Substantia nigra (tissue), 51 donors: ENCODE measurements at places on chromosomes 12 and 14.

DNA sequence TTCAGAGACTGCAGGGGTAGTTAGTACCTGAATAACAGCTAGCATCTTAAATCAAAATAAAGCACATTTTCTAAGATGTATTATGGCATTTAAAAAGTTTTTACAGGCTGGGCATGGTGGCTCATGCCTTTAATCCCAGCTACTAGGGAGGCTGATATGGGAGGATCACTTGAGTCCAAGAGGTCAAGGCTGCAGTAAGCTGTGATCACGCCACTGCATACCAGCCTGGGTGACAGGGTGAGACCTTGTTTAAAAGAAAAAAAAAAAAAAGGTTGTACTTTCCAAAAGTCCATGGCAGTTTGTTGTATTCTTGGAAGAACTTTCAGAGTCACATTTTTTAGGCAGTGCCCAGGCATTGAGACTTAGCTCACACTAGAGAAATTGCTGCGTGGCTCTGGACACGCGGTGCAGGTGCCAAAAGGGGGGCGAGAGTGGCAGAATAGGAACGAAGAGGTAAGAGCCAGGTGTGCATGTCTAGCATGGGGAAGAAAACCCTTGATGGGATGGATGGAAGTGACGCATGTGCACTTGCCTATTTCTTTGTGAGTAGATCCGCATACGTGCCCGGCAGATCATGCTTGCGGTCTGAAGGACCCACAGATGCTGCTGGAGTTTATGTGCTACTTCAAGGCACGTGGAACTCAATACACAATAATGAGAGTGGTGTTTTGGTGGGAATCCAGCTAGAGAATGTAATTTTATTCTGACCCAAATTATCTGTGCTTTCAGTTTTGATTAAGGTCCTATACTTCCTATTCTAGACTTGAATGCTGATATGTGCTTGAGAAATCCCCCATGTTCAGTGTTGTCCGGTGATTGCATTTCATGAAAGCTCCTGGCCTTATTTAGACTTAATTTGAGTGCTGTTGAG is 11.9 kb downstream of the ANKRD13A start:
- no peak for DNase-seq

GRCh38 chr12:108939594-108939993 is 59.7 kb downstream of the DAO start:
- DNase-seq = no peak

GRCh38 chr12:120368789-120369602 is at the start of gene MSI1:
MSI1 (minus strand) TSS chr12:120369164; CDS start chr12:120369091, 73 bp downstream.
- DNase-seq = no peak

- DNase-seq = no peak
Measured at GRCh38 chr12:1369460-1369859, 224.9 kb downstream of the FBXL14 start.

GRCh38 chr14:53022593-53022992 is 71.7 kb upstream of the FERMT2 start:
- DNase-seq = no peak

DNA sequence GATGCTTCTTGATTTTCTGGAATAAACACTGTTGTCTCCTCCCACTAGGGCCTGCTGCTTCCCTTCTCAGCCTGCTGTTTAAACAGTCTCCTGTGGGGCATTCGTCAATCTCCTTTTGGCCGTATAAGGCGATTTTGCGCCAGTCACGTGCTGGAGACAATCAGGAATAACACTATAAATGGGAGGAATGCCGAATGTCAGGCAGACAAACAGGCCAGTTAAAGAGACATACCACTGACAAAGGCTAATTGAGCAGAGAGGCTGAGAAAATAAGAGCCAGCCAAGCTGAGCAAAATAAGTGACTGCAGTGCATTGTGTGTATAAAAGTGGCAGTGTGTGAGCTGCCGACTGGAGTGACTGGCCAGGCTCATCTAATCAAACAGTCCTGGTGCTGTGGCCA is 23.3 kb downstream of the DMAC2L start:
- DNase-seq = peak; percentile 67

GRCh38 chr14:23568021-23568599 is 519 bp upstream of the AP1G2 start:
- no peak for DNase-seq

- DNase-seq = no peak
Measured at GRCh38 chr12:19138956-19139355, 9.4 kb downstream of the PLEKHA5 start.

DNA sequence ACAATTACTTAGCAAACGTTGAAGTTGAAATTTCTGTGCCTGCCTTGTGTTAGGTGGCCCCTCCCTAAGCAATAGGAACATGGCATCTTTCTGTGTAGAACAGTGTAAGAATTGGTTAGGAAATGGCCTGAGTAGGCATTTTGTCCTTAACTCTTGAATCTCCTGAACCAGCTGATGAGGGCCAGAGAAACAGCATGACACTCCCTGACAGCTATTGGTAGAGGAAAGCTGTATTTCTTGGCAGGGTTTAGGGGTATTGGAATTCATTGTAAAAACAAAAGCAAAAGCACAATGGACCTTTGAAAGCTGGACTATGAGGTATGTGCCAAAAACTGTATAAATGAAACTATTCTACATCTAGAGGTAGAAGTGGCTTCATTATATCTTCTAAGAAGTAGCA is 40.6 kb upstream of the LRTM2 start:
- no peak for DNase-seq

DNA sequence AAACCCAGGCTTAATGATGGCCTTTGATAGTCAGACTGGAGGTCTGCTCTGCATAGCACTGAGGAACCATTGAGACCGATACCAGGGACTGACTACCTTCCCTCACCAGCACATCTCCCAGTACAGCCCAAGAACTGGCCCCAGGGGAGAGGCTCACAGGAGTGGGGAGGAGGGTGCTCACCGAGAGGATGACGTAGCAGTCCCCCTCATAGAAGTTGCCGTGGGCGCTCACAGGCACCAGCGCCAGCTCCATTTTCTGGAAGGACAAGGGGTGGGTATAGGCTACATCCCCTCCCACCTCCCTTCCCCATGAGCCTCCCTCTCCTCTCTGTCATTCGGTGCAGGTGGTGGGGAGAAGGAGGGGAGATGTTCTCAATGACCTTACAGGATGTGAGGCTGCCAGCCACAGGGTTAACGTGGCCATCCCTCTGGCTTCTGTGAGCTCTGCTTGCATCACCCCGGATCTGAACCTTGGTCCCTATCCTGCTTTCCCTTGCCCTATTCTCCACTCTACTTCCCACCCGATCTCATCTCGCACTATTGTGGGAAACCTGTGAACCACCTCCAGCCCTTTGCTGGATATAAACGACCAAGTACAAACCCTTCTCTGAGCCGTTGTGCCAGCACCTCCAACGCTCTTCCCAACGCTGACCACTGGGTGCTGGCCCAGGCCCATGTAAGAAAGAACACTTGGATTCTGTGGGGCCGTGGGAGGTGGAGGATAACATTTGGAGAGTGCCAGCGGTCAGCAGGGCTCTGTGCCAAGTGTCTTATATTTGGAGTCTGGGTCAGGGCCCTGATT is 4.4 kb downstream of the AVIL start:
- no peak for DNase-seq

DNA sequence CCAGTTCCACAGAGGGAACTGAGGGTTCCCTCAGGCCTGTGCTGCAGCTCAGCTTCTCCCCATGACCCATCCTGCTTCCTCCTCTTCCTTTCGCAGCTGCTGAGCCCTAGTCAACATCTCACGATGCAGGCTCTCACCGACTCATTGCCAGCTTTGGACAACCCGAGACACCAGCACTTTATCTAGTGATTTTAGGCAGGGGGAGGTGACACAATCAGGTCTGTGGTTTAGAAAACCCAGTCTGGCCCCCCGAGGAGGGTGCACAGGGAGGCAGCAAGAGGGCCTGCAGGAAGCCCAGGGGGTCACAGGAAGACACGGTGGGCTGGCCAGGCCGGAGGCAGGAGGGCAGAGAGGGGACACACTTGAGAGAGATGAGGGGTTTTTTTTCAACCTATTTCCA is 35.4 kb downstream of the DIO3 start:
- no peak for DNase-seq

GRCh38 chr12:127245437-127245836 is 1021.5 kb upstream of the TMEM132C start:
- DNase-seq = no peak

- no peak for DNase-seq
Measured at GRCh38 chr12:11621797-11622423, 27.6 kb upstream of the ETV6 start.

- DNase-seq = no peak
Measured at GRCh38 chr14:70881549-70882177, 25.6 kb upstream of the PCNX1 start.

- no peak for DNase-seq
Measured at GRCh38 chr12:91988086-91988923, 157.3 kb downstream of the BTG1 start.

- DNase-seq = no peak
Measured at GRCh38 chr12:27143256-27144069, 61.1 kb upstream of the C12orf71 start.

GRCh38 chr12:125406131-125406530 is 340.9 kb downstream of the AACS start:
- no peak for DNase-seq

GRCh38 chr12:7694556-7695236 is 879 bp downstream of the GDF3 start:
- no peak for DNase-seq

DNA sequence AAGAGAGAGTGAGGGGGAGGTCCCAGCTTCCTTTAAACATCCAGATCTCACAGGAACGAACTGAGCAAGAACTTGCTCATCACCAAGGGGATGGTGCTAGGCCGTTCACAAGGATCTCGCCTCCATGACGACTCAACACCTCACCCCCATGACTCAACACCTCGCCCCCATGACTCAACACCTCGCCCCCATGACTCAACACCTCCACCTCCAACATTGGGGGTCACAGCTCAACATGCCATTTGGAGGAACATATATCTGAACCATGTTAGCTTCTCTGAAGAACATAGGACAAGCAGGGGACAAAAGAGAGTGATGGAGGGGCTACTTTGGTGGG is 66.0 kb upstream of the LHX5 start:
- no peak for DNase-seq

- DNase-seq = no peak
Measured at GRCh38 chr12:56995201-56995929, 11.0 kb downstream of the ZBTB39 start.

GRCh38 chr12:123083661-123084571 is 67.0 kb downstream of the PITPNM2 start:
- DNase-seq = no peak

DNA sequence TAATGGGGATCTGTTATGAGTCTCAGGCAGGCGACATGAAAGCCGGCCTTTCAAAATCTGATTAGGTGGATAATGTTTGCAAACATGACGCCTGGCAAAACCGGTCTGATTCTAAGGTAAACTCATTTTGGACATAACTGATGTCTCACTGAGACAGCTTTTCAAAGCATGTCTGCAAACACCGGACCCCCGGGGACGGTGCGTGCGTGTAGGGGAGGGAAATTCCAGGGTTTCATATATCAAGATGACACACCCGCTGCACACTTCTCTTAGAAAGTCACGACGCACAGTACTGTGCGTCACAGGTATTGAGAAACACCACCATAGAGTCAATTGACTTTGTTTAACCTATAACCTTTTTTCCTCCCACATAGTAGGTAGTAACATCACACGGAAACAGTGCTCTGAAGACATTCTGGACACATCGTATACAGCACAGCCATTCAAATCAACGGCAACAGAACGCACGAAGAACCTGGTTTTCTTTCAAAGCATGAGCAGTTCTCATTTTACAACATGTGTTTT is 43.9 kb upstream of the TESC start:
- DNase-seq = no peak
